LoVo (cell line): ENCODE measurements at places on chromosomes 2 and 18.

DNA sequence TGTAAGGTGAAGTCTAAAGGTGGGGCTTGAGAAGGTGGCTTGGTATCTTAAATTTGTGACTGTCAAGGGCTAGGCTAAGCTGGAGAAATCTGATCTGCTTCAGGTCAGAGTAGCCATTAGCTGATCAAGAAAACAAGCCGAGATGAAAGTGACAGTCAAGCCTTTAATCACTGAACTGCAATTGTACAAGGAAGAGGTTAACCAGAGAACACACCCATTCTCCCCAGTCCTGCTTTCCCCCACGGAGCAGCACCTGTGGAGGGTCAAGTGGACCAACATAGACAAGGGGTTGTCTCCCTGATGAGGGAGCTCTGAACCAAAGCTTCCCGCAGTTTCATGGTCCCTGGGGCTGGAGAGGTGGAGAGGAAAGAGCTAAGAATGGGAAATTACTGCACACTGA lies 901.2 kb downstream of the DCC start:
- no peak for DNase-seq

DNA sequence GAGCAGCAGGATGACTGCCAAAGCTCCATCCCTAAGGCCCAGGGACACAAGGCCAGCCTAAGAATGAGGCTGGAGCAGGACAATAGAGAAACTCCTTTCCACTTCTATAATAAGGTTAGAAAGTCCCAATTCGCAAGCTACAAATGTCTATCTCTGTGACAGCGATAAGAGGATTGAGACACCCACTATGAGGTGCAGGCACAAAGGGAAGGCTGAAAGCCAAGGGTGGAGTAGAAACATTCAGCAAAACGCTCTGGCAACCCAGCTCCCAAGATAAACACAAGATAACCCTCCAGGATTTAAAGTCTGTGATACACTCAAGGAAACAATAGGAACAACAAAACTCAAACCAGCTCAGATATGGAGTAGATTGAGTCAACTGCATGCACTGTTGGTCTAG lies 418.0 kb upstream of the UBE2E3 start:
- DNase-seq, result no peak

- DNase-seq, result no peak
Measured at GRCh38 chr2:239944694-239945551, 80.2 kb downstream of the NDUFA10 start.

DNA sequence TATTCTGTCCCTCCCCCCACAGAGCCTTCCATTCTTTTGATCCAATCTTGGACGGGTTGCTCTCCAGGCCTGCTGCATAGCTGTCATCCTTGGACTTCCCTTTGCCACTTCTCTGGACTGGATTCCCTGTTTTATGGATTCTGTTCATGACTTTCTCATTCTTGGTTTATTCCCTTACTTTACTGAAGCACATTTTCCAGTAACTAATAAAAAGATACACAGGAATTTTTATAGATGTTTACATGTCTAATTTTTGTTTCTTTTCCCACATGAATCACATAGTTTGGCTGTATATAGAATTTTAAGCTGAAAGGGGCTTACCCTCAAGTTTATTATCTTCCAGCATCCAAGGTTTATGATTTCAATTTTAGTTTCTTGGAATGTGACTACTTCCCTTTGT lies 37.9 kb downstream of the GDF7 start:
- no peak for DNase-seq

DNA sequence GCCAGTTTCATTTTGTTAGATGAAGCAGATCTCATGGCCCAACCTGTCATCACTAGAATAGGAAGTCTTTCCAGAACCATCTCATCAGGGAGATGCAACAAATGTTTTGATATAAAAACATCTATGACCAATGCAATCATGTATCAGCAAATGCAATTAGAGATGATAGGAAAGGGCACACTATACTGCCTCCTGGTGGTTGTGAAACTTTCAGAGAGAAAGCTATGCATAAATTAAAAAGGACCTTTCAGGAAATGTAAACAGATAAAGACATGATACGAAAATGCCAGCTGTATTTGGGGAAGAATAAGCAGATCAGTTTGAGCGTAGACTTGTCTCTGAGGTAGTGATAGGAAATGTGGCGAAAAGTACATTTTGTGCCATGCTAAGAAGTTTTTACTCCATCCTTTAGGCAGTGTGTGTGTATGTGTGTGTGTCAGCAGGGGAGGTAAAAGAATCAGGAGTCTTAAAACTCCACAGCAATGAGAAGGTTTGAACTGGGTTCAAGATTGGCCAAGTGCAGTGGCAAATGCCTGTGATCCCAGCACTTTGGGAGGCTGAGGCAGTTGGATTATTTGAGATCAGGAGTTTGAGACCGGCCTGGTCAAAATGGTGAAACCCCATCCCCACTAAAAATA lies 479.3 kb downstream of the CPS1 start:
- no peak for DNase-seq
